LHCN-M2 (cell line): ENCODE measurements at places on chromosomes 13 and 19.
A peak's percentile ranks its signal among the peaks of the same experiment; 100 is the strongest.

GRCh38 chr13:99357131-99357596 lies 50.0 kb upstream of the GPR183 start:
- no peak for DNase-seq

GRCh38 chr13:100124265-100124664 lies 35.4 kb downstream of the PCCA start:
- DNase-seq: peak; percentile 43

GRCh38 chr13:20157151-20157796 lies 3.6 kb downstream of the GJA3 start:
- no peak for DNase-seq

- peak; percentile 20 for DNase-seq
These were observed at the start of gene PCDH9 for GRCh38 chr13:67229481-67230403. Gene PCDH9, minus strand, starts transcription at chr13:67230336. Its CDS starts 1,896 bp downstream, at chr13:67228440.

GRCh38 chr19:49133621-49134454 lies 14.5 kb downstream of the PPFIA3 start:
- DNase-seq: no peak

GRCh38 chr13:108586826-108587225 lies 42.6 kb upstream of the MYO16 start:
- no peak for DNase-seq

GRCh38 chr19:44111910-44112463 lies 1.2 kb upstream of the ZNF225 start:
- peak; percentile 67 for DNase-seq
